ENCODE measurements at places on chromosomes 6 and 20. TPM values are rescaled to one million over a fixed set of nuclear protein-coding genes. Genes with fewer than 3 reads are reported as not detected.

UNC5CL gene
- 8.4 TPM for polyA plus RNA-seq

OR2H1 gene
- polyA plus RNA-seq: not detected

DNA sequence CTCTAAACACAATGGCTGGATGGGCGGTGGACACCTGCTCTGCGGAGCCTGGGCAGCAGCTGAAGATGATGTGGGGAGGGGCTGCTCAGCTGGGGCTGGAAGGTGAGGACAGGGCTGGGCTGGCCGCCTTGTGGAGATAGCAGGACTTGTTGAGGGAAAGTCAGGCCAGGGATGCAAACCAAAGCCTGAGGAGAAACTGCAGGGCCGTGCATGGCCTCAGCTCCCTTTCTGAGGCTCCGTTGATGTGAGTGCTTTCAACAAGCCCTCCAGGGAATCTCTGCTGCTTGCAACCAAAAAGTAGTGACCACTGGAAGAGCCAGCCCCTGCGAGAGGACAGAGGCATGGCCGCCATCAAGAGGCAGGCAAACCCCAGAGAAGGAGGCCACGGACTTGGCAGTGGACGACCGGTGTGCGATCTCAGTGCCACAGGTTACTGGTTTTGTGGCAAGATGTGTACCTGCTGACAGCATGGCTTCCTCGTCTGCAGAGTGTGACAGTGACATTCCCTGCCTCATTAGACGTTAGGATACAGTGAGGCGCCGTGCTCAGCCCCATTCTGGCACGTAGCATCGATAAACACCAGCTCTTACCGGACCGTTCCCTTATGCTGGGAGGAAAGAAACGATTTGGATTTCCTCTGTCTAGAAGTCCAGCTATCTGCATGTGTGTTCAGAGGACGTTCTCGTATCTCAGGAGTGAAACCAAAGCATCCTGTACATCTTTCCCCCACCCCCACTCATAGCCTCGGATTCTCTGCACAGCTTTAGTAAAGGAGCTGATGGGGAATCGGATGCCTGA, 37.9 kb downstream of the ERMARD start:
- DNase-seq: no peak

DNA sequence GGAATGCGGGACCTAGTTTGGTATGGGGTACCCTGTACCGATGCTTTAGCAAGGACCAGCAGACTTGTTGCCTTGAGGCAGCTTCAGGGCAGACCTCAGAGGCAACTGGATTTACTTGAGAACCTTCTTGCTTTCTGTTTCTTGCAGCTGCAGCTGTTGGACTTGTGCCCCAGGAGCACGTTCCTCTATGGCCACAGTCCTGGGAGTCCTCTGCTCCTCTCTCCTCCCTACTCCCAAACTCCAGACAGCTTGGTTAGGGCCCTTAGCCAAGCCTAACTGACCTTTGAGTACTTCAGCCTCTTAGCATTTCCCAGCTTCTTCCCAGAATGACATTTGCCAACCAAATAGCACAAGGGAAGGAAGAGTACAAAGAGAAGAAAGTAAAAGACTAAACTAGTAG, 34.7 kb downstream of the GHRH start:
- no peak for DNase-seq

DNA sequence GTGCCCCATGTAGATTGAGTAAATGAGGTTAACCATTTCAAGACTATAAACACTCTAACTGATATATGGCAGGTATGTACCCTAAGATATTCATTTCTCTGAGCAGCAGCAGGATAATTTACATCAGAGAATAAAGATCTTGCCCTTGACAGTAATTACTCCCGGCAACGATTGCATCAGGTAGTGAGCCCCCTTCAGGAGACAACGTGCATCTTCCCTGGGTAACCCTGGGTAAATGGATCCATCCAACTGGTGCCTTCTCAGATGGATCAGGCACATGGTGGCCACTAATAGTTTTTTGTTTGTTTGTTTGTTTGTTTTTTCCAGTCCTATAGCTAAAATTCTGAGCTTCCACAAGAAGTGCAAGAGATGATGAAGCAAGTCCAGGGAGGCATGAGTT, 469.4 kb upstream of the SLC35B3 start:
- DNase-seq: no peak

DNA sequence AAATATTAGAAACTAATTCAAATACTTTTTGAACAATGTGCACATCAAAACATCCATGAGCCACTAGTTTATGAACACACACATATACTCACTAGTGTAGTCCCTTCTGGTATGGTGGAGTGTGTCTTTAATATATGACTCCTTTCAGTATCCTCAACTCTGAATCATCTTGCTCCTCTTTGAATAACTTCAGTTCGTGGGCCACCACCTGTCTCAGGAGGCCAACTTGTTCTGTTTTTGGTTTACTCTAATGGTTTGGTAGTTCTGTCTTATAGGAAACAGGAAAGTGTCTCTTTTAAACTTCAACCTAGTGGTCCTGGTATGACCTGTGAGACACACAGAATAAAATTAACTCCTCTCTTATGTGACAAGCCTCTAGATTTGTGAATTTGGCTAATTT, 55.6 kb downstream of the ZNF292 start:
- no peak for DNase-seq

DNA sequence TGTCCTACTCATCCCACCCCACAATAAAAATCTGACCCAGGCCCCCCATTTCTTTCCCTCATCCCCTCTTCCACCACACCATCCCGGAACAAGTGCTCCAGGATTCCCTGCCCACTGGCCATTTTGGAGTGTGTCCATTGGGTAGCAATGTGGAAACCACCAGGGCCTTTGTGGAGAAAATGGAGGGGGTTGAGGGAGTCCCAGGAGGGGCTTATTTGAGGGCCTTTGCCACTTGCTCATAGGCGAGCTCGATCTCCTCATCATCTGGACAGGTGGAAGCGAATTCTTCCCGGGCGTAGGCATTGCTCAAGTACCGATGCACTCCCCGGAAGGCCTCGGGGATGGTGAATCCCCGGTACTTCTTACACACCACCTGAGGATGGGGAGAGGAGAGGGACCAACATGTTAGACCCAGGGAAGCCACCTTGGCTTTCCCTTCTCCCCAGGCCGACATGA, 1.6 kb upstream of the DDAH2 start:
- DNase-seq: no peak

DNA sequence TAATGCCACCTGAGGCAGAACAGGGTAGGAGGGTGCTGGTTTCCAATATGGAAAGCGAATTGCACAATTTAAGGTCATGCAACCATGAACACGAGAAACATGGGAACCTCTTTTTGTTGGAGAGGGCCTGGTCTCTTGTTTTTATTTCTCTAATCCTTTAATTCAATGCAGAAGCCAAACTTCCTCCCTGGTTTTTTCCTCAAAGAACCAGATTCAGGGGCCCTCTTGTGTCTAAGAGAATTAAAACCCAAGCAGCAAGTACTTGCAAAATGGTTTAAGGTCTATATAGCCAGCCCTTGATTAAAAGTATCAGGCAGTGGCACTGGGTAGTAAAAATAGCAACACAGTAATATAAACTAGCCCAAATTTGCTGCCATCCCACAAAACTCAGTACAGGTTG, 19.5 kb downstream of the GSTA4 start:
- DNase-seq: no peak

GRCh38 chr20:63700199-63701050, 4.0 kb downstream of the TNFRSF6B start:
- DNase-seq: no peak

DNA sequence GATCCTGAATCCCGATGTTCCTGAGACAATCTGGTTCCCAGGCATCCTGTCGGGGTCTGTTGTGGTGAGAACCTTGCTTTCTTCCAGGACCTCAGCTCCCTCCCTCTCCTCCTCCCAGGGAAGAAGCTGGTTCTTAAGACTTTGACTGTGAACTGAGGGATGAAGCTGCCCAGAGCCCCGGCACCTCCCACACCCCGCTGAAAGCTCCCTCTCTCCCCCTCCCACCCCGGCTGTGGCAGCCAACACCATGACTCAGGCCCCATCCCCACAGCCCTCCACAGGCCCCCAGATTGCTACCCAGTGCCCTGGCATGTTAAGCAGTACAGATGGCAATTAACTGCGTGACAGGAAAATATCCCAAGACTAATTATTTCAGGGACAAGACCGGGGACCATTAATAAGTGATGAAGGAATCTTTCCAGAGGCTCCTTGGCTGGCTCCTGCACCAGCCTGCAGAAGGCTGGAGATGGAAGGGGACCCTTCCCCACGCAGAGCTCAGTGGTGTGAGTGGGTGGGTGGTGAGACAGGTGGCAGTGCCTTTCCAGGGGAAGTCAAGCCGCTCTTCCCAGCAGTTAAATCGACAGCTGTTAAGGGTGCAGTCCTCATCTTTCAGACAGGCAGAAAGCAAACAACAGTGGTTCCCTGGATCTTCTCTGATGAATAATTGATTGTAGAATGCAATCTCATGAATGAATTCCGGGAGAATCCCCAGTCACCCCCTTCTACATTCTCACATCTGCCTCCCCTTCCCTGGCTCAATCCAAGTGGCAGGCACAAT, 237.9 kb downstream of the LRFN2 start:
- no peak for DNase-seq

DNA sequence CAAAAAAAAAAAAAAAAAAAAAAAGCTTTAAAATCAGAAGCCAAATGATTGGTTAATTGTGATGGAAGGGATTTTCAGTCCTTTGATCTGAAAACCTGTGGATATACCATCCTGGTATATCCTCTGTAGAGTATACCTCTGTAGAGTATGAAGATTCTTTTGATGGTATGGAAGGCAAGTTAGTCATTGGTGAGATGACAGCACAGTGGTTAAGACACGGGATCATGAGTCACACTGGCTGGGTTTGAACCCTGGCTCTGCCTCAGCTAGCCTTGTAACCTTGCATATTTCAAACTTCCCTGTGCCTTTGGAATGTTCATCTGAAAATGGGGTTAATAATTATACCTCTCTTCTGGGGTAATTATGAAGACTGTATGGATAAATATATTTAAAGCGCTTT, 179.3 kb downstream of the CARMIL1 start:
- DNase-seq: no peak

DNA sequence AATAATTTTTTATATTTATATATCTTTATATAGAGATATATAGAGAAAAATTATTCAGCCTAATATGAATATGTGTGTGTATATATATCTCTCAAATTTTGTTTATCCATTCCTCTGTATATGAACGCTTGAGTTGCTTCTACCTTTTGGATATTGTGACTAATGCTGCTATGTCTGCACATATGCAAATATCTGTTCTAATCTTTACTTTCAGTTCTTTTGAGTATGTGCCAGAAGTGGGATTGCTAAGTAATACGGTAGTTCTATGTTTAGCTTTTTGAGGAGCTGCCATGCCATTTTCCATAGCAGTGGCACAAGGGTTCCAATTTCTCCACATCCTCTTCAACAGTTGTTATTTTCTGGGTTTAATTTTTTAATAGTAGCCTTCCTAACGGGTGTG, 72.8 kb upstream of the CEP85L start:
- DNase-seq: no peak

- DNase-seq: no peak
These were observed 304.3 kb upstream of the SUPT3H start for GRCh38 chr6:45681860-45682511.

DNA sequence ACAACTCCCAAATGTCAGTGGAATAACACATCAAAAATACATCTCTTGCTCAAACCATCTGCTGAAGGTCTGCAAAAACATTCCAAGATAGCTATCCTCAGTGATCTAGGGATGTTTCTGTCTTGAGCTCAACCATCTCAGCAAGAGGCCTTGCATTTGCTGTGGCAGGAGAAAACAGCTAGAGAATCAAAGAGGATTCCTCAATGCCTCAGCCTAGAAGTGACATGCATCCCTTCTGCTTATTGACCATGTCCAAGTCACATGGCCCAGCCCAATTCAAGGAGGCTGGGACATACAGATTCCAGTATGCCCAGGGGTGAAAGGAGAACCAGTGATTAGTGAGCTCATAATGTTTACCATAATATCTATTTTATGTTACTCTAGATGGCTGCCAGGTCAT, 269.5 kb downstream of the PLCB1 start:
- DNase-seq: no peak
